ENCODE measurements at places on chromosomes 7 and 10.

GRCh38 chr10:132526676-132527075, 10.9 kb upstream of the INPP5A start:
- H3K4me1 ChIP-seq = no peaks in the 10 kb centered on the region
- H3K36me3 ChIP-seq = peaks cover 2% of the 10 kb centered on the region
- H3K27me3 ChIP-seq = peaks cover 18% of the 10 kb centered on the region

- H3K4me3 ChIP-seq = peak overlapping the region; percentile 81
- peaks cover 7% of the 10 kb centered on the region for H3K27me3 ChIP-seq
- peaks cover 1% of the 10 kb centered on the region for H3K36me3 ChIP-seq
- DNase-seq = no peak
Measured at GRCh38 chr7:25949736-25950487, 202.1 kb upstream of the NFE2L3 start.

- no peak overlapping the region for H3K27ac ChIP-seq
- peaks cover 2% of the 10 kb centered on the region for H3K27me3 ChIP-seq
- H3K4me1 ChIP-seq = no peaks in the 10 kb centered on the region
- H3K36me3 ChIP-seq = peaks cover 2% of the 10 kb centered on the region
- no peak overlapping the region for H3K4me3 ChIP-seq
Measured at GRCh38 chr7:95668504-95669018, 72.2 kb upstream of the PDK4 start.

DNA sequence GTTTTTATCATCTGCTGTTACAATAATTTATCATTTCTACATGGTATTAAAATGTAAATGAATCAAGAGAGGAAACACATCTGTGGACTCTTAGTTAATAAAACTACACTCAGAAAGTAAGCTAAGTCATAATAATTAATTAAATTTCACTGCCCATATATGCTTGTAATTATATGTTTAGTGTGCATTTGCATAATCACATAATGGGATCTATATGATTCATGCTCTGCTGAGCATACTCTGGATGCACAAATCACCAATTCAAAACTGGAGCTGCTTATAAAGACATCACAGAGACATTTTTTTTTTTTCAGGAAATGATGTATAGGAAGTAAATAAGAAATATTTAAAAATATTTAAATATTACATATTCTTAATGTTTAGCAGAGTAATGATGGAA, 151.6 kb upstream of the STEAP4 start:
- no peaks in the 10 kb centered on the region for H3K4me1 ChIP-seq
- H3K27me3 ChIP-seq = peaks cover 6% of the 10 kb centered on the region
- H3K27ac ChIP-seq = no peak overlapping the region
- no peak overlapping the region for H3K4me3 ChIP-seq
- no peak for DNase-seq

Data from activated naive CD4-positive, alpha-beta T cell treated with anti-CD3 and anti-CD28 coated beads for 36 hours (primary cell).